COLO829 (cell line): ENCODE measurements at places on chromosomes 11 and 22.

- DNase-seq, result no peak
These were observed 153.4 kb upstream of the B3GAT1 start for GRCh38 chr11:134565343-134565891.

DNA sequence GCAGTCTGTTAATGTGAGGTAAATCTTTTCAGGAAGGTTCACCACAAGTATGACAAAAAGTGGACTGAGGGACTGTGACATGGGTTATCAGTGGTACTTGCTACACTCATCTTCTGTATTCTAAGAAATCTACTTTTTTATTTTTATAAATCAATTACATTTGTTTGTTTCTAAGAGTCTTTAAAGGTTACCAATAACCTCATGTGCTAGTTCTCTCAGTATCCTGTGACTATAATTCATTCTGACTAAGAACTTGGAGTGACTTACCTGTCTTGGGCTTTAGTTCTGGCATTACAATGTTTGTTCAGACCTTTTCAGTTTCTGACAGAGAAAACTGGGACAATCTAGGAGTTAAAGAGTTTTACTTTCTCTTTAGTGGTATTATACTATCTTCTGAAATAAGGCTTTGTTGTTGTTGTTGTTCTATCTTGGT is 108.4 kb downstream of the PDE3B start:
- no peak for DNase-seq

DNA sequence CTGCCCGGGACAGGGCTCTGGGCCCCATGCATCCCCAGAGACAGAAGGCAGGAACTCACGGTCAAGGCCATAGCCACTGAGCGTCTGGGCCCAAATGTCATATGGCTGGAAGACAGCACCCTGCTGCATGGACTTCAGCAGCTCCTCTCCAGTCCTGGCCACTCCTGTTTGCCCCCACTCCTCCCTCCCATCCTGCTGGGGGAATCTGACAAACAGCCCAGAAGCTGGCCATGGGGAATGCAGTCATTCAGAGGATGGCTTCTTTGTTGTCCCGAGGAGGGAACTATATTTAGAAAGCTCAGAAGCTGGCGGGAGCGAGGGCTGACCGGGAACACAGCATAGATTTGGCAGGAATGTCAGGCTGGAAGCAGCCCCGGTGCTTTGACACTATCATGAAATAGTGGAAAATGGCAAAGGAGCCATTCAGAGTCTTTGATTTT is 35.0 kb downstream of the DKK3 start:
- DNase-seq, result peak; percentile 19

DNA sequence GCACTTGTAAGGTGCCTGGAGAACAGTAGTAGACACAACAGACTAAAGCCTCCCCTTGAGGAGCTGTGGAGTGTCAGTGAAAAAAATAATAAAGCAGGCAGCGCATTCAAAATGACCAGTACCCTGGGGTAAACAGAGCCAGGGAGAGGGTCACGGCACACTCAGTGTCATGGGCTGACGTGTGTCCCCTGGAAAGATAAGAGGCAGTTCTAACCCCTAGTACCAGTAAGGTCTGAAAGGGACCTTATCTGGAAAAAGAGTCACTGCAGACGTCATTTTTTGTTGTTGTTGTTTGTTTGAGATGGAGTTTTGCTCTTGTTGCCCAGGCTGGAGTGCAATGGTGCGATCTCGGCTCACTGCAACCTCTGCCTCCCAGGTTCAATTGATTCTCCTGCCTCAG is 32.0 kb downstream of the DUSP8 start:
- DNase-seq, result no peak

- no peak for DNase-seq
These were observed 70.2 kb upstream of the LMO1 start for GRCh38 chr11:8333811-8334401.

DNA sequence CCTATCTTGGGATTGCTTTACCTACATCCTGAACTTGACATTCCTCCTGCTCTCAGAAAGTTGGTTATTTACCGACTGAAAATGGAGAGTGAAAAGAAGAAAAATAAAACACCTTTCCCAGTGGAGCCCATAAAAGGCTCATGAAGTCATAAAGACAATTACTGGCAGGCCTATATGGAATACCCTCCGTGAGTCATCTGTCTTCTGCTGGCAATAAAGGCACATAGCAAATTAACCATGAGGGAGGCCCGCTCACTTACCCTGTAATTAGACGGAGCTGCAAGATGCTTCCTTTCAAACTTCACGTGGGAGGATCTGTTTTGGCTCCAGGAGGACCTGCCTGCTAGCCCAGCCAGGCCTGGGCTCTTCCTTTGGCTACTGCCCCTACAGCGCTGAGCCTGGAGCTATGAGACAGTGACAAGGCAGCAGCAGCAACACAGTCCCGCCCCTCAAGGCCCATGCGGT is 540.4 kb downstream of the BUD13 start:
- no peak for DNase-seq

- no peak for DNase-seq
These were observed 18.3 kb downstream of the CYTH4 start for GRCh38 chr22:37300551-37301017.

GRCh38 chr11:46410021-46410420 is 18.4 kb upstream of the CHRM4 start:
- DNase-seq, result no peak

DNA sequence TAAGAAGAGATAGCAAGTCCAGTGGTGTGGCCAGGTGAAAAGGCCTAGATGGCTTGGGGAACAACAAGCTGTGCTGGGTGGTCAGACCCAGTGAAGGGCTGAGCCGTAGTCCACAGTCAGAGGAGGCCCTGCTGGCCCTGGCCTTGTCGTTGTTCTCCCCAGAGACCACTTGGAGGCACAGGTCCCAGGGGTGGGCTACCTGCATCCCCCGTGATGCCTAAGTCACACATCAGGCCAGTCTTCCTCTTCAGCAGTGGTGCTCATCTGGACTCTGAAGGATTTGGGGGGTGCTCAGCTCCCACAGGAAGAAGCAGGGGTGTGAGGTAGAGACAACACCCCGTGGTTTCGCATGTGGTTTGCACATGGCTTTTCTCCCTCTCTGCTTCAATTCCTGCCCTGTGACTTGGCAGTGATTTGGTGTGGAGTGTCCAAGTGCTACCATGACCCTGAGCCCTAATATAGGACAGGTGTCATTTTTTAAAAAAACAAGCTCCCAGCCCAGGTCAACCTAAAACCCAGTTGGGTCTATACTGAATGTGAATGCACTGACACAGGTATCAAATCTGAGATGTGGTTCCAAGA is 51.0 kb downstream of the ALX4 start:
- DNase-seq, result no peak

- DNase-seq, result no peak
These were observed 7.2 kb downstream of the JAML start for GRCh38 chr11:118217575-118217974.

GRCh38 chr11:30635401-30635989 is 49.3 kb upstream of the MPPED2 start:
- no peak for DNase-seq

GRCh38 chr22:48224332-48224731 is 1461.9 kb downstream of the TBC1D22A start:
- DNase-seq, result no peak

- no peak for DNase-seq
These were observed 21.4 kb upstream of the PACSIN2 start for GRCh38 chr22:43036282-43036829.

DNA sequence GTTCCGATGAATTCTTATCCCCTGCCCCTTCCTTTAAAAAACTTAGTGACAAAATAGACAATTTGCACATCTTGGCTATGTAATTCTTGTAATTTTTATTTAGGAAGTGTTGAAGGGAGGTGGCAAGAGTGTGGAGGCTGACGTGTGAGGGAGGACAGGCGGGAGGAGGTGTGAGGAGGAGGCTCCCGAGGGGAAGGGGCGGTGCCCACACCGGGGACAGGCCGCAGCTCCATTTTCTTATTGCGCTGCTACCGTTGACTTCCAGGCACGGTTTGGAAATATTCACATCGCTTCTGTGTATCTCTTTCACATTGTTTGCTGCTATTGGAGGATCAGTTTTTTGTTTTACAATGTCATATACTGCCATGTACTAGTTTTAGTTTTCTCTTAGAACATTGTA is 12.0 kb downstream of the CCND1 start:
- no peak for DNase-seq

- peak; percentile 57 for DNase-seq
These were observed 36.0 kb upstream of the CSNK1E start for GRCh38 chr22:38353142-38353629.

DNA sequence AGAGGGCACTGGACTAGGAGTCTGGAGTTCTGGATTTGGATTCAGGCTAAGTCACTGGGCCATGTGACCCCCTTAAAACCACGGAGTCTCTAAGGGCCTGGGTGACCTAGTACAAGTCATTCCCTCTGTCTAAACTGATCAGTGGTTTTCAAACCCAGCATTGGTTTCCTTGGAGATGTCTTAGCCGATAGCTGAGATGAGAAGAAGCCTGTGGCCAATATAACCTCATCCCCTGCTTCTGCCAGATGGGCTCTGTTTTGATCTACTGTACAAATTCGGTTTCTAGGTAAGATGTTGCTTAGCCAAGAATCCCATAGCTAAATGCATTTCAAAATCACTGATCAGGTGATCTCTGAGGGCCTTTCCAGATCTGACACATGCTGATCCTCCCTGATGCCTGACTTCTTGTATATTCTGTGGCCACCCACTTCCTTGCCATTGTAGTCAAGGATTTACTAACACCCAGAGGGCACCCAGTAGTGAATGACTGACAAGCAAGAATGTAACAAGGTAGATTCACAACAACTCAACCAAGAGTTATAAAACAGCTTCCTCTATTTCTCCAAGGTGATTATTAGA is 53.1 kb downstream of the GALNT18 start:
- DNase-seq, result no peak
